ENCODE measurements at places on chromosomes 13 and 19.
A peak's percentile ranks its signal among the peaks of the same experiment; 100 is the strongest.

- H3K4me3 ChIP-seq = no peak overlapping the region
- H3K36me3 ChIP-seq = peaks cover 14% of the 10 kb centered on the region
- H3K4me1 ChIP-seq = peaks cover 56% of the 10 kb centered on the region
- H3K27me3 ChIP-seq = no peaks in the 10 kb centered on the region
- peak overlapping the region; percentile 68 for H3K27ac ChIP-seq
Observed at GRCh38 chr19:5125797-5126497, 157.0 kb downstream of the KDM4B start.

- no peaks in the 10 kb centered on the region for H3K4me1 ChIP-seq
- peaks cover 4% of the 10 kb centered on the region for H3K27me3 ChIP-seq
- H3K4me3 ChIP-seq = no peak overlapping the region
- DNase-seq = no peak
- no peak overlapping the region for H3K27ac ChIP-seq
Observed at GRCh38 chr19:34126966-34127365, 45.3 kb upstream of the LSM14A start.

DNA sequence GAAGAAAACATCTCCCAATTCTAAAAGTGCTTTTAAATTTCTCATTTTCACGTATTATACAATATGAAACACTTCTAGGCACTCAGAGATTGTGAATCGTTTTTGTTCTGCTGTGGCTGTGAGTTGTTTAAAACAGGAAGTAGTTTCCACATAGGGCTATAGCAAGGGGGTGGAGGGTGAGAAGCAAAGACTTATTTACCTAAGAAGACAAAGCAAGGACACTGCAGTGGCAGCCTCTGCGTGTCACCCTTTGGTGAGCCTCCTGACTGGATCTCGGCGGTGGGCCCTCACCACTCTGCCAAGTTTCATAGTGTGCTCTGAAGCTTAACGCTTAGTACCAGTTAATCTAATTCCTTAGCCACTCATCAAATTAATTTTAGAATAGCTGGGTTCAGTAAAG, 56.8 kb downstream of the TNFSF13B start:
- H3K4me3 ChIP-seq = no peak overlapping the region
- peaks cover 12% of the 10 kb centered on the region for H3K27me3 ChIP-seq
- no peak for DNase-seq

DNA sequence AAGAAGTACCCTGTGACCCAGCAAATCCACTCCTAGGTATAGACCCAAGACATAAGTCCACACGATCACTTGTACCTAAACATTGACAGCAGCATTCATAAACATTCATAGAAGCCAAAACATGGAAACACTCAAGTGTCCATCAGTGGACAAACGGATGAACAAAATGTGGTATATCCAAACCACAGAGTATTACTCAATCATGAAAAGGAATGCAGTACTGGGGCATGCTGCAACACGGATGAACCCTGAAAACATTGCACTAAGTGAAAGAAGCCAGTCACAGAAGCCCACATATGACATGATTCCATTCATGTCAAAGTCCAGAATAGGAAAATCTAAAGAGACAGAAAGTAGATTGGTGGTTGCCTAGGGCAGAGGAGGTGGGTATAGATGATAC, 22.8 kb upstream of the CCNE1 start:
- no peak overlapping the region for H3K4me3 ChIP-seq
- no peak for DNase-seq
- peaks cover 6% of the 10 kb centered on the region for H3K4me1 ChIP-seq
- H3K27me3 ChIP-seq = peaks cover 2% of the 10 kb centered on the region

DNA sequence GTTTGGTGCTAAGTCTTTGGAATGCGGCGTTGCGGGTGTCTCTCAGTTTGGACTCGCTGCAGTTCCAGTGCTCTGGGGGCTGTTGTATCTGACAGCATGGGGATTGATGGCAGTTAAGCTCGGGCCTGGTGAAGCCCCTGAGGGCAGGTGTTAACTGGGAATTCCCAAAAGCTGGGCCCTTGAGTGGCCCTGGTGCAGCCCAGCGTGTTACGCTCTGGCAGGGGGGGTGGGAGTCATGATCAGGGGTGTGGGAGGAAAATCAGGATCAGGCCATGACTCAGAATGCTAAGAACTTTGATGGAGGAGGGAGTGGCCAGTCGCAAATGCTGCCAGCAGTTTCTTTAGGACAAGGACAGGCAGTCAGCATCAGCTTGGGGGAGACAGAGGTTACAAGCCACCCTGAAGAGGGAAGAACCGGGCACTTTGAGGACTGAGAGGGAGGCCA, 19.6 kb downstream of the AP2A1 start:
- no peak overlapping the region for H3K4me3 ChIP-seq
- H3K27ac ChIP-seq = no peak overlapping the region
- DNase-seq = no peak
- H3K4me1 ChIP-seq = no peaks in the 10 kb centered on the region

- H3K27me3 ChIP-seq = no peaks in the 10 kb centered on the region
- no peaks in the 10 kb centered on the region for H3K4me1 ChIP-seq
- H3K4me3 ChIP-seq = no peak overlapping the region
- no peak overlapping the region for H3K27ac ChIP-seq
- DNase-seq = no peak
Observed at GRCh38 chr13:26628706-26629105, 71.2 kb downstream of the WASF3 start.
